CD4-positive, alpha-beta T cell treated with Interleukin-4 for 1 hour (primary cell): ENCODE measurements at places on chromosomes 11 and 22.

DNA sequence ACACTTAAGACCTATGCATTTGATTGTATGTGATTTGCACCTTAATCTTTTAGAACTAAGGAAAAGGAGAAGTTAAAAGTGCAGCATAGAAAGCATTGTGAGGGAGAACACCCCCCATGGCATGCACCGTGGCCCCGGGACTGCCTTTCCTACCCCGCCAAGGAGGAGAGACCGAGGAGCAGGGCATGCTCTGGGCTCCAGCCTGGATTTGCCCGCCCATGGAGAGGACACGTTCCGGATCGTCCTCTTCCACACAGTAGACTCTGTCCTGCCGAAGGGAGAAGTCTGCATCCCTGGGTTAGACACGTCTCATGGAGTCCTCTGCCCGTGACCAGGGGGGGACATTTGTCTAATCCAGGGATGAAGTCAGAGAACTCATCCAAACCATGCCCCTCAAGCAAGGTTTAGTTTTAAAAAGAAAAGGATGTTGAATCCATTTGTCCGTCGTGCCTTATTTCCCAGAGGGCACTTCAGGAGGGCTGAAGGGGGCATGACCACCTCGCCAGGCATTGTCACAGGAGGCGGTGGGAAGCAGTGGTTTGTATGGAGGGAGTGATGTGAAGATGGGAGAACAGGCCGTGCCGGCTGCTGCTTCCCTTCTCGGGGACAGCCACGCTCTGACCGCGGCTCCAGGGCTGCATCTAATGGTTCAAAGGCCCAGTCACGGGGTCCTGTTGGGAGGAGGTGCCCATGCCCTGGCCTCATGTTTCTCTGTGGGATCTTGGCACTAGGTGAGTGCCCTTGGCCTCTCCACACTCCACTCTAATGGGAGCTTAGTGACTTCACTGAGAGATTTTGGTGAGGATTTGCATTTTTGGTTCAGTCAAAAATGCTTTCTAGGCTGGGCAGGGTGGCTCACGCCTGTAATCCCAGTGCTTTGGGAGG lies 66.2 kb upstream of the GAL start:
- no peak for DNase-seq

DNA sequence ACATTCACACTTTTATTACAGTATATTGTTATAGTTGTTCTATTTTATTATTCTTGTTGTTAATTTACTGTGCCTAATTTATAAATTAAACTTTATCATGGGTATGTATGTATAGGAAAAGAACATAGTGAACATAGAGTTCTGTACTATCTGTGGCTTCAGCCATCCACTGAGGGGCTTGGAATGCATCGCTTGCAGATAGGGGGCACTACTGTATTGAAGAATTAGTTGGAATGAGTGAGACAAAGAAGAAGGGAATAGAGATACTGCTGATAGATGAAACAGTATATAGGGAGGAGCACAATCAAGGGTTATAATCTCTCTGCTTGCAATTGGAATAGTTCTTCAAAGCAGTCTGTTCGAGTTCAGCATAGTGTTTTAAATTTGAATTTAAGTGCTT lies 432.2 kb downstream of the RAB38 start:
- no peak for DNase-seq

DNA sequence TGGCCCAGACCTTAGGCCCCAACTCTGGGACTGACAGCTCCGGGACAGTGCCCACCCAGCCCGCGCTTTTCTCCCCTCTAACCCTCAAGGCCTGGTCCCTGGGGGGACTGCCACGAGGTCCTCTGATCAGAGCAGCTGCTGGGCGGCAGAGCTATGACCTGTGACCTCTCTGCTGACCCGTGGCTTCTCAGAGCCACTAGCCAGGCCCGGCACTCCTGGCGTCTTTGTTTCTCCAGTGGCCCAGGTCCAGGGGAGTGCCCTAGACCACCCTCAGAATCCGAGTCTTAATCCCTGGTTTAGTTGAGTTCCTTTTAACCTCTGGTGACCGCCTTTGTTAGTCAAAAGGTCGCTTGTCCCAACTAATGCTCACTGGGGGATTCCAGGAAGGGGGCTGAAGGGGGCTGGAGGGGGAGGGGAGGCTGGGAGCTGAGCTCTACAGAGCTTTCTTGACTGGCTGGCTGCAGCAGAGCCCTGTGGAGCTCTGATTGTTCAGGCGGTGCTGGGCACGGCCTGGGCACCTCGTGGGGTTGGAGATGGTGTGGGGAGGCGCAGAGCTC lies 1.2 kb downstream of the FBLN1 start:
- DNase-seq = no peak

DNA sequence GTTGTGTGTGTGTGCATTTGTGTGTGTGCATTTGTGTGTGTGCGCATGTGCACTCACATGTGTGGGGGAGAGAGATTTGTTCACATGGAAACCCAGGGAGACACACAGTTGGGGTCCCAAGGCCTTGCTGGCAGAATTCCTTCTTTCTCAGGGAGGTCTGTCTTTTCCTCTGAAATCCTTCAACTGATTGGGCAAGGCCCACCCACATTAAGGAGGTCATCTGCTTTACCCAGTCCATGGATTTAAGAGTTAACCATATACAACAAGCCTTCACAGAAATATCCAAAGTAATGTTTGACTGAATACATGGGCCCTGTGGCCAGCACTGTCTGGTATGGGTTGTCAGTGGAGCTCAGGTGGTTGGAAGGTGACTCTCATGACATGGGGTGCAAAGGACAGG lies 641.4 kb downstream of the BRD1 start:
- no peak for DNase-seq

GRCh38 chr11:62976109-62976508 lies 8.7 kb downstream of the SLC22A6 start:
- DNase-seq = no peak

- no peak for DNase-seq
These were observed 8.8 kb downstream of the FOXR1 start for GRCh38 chr11:118980191-118980881.

- DNase-seq = no peak
These were observed 21.4 kb upstream of the RCN1 start for GRCh38 chr11:32069361-32070058.

GRCh38 chr22:33038836-33039235 lies 19.3 kb downstream of the SYN3 start:
- DNase-seq = no peak

DNA sequence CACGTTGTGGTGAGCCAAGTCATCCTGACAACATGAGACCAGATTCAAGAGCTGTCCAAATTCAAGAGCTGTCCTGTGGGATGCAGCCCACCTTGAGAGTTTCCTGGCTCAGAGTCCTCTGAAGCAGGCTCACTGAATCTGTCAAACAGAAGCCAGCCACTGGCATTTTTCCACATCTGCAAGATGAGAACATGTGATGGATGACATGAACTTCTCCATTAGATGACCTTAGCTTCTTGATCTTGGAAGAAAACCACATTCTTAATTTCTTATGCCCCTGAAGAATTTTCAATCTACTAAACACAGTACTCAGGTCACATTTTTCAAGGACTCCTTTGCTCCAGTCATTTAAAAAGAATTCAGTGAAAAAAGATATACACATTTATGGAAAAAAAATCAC lies 291.0 kb downstream of the GUCY1A2 start:
- no peak for DNase-seq

GRCh38 chr11:66080055-66080817 lies 10.2 kb downstream of the PACS1 start:
- DNase-seq = peak; percentile 71
